ENCODE measurements at places on chromosomes 1 and 21.
A peak's percentile ranks its signal among the peaks of the same experiment; 100 is the strongest.

- no peak for DNase-seq
These were observed 273.4 kb upstream of the BEND5 start for GRCh38 chr1:49050041-49050440.

GRCh38 chr1:207605444-207606361 lies 39.2 kb upstream of the CR1L start:
- no peak for DNase-seq

GRCh38 chr1:151581451-151581850 lies 30.4 kb upstream of the SNX27 start:
- no peak for DNase-seq

- no peak for DNase-seq
These were observed 89.0 kb downstream of the MACF1 start for GRCh38 chr1:39293375-39294070.

GRCh38 chr1:184691719-184692324 lies 62.8 kb downstream of the EDEM3 start:
- DNase-seq = no peak

- no peak for DNase-seq
These were observed 976.5 kb downstream of the ADGRL2 start for GRCh38 chr1:82777240-82777639.

DNA sequence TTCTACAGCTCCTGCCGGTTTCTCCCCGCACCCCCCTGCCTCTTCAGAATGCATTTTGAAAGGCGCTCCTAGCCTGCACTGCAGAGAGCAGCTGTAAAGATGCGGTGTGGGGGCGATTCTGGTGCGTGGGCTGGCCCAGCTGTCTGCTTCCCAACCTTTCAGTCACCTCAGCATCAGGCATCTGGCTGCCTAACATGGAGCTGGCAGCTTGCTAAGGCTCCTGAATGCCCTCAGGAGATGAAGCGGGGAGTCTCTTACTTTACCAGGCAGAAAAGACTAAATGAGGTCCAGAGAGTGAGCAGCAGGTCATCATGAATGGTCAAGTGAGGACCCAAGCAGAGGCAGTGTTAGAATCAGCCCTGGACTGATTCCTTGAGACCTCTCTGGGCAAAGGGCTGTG lies 8.7 kb downstream of the IER5 start:
- DNase-seq = no peak

DNA sequence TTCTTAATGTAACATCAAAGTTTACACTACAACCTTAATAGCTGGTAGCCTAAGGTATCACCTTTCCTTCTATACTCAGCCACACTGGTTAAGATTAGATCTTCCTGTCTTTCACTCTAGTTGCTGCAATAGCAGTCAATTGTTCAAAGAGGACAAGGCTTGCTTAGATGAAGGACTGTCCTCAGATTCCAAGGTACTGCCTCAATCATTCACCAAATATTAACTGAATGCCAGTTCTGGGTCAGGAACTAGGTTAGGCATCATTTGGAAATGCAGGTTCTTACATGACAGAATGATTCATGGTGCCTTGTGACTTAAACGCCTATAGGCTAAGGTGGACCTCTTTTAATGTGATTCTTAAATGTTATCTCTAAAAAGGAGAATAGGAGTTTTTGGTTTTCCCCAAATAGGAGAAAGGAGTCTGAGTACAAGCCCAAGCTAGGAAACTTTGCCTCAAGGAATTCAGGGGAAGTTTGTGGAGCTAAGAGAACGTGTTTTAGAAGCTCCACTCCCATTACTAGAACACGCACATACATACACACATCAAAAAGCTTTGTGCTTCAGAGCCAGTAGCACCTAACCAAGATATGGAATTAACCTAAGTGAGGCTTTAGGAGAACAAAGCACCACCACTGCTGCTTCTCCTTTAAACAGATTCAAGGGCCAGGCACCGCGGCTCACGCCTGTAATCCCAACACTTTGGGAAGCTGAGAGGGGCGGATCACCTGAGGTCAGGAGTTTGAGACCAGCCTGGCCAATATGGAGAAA lies 8.5 kb upstream of the WDR47 start:
- no peak for DNase-seq

DNA sequence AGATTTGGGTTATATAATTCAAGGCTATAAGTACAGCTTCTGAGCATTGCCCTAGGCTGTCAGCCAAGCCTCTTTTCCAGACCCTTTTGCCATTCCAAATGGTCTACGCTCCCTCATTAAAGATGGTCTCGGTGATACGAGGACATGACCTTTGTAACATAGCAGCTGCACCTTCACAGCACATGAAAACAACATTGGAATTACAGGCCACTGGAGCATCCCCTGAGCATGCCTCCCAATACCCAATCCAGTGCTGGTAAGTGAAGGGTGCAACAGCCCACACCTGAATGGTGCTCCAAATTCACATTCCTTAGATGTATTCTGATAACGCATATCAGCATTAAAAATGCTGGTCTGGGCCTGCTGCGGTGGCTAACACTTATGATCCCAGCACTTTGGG lies 20.1 kb upstream of the PTPRF start:
- no peak for DNase-seq

DNA sequence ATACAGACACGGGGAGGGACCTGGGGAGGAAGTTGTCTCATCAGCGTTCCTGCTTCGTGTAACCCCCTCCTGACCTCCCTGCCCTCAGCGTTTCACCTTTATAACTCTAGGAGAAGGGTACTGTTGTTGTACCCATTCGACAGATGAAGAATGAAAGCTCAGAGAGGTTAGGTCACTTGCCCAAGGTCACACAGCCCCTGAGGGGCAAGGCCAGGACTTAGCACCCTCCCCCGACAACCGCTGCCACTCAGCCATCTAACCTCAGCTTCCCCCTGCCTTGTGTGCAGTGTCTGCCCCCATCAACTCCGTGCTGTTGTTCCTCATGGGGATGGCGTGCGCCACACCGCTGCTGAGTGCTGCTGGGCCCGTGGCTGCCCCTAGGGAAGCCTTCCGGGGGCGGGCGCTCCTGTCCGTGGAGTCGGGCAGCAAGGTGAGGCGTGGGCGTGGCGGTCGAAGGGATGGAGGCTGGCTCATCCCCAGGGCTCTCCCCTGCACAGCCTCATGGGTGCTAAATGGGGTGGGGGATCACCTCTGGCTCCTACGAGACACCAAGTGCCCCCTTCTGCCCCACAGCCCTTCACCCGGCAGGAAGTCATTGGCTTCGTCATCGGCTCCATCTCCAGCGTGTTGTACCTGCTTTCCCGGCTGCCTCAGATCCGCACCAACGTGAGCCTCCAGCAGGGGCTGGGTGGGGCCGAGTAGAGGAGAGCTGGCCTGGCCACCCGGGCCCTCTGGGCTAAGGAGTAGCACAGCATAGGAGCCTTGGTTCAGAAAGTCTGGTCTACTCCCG lies 14.0 kb downstream of the SLC66A1 start:
- no peak for DNase-seq

- DNase-seq = no peak
These were observed 34.8 kb downstream of the CDCP2 start for GRCh38 chr1:54117815-54118563.

DNA sequence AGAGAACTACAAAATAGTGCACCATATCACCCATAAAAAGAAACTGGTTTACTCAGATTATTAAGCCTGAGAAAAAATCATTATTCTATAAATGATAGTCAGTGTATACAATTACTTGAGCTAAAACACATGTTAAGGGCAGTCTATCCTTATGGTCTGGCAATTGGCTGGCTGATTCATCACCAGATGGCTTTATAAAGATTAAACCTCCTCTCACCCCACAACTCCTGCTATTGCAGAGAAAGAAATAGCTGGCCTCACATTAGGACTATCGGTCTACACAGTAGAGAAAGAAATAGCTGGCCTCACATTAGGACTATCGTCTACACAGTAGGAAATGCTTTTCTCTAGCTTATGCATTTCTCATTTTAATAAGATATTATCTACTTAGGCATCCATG lies 21.2 kb downstream of the CEP170 start:
- no peak for DNase-seq

GRCh38 chr1:171019971-171020370 lies 70.7 kb upstream of the FMO3 start:
- DNase-seq = no peak

DNA sequence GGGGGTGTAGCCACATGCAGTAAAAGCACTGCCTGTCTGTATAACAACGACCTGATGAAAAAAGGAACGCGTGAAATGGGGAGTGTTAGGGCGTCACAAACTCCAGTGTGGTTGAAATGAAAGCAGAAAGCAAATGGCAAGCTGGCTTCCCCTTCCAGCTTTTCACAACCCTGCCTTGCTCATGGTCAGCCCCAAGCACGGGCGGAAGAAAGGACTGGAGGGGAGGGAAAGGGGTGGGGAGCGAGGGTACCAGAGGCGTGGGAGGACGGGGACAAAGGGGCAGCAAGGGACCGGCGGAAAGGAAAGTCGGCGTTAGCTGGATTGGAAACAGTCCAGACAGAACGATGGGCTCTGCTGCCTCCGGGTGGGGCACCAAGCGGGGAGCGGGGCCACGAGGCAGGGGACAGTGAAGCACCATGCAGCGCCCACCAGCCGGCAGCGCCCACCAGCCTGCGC lies 9.6 kb downstream of the VPS26C start:
- peak; percentile 59 for DNase-seq

DNA sequence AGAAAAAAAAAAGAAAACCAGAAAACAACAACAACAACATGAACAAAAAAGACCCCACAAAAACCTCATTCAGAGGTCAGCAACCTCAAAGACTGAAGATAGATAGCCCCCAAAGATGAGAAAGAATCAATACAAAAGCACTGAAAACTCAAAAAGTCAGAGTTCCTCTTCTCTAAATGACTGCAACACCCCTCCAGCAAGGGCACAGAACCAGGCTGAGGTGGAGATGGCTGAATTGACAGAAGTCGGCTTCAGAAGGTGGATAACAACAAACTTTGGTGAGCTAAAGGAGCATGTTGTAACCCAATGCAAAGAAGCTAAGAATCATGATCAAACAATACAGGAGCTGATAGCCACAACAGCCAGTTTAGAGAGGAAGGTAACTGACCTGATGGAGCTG lies 17.0 kb downstream of the RAB3GAP2 start:
- no peak for DNase-seq

- no peak for DNase-seq
These were observed 85.7 kb downstream of the DYRK1A start for GRCh38 chr21:37452227-37452626.

GRCh38 chr1:180988253-180988752 lies 34.4 kb downstream of the STX6 start:
- no peak for DNase-seq

- DNase-seq = peak; percentile 17
These were observed 1.3 kb upstream of the SYT6 start for GRCh38 chr1:114154963-114155322.

GRCh38 chr1:31485166-31485565 lies 72.2 kb downstream of the SERINC2 start:
- no peak for DNase-seq

GRCh38 chr1:151859891-151860293 lies 6.4 kb upstream of the THEM5 start:
- no peak for DNase-seq

DNA sequence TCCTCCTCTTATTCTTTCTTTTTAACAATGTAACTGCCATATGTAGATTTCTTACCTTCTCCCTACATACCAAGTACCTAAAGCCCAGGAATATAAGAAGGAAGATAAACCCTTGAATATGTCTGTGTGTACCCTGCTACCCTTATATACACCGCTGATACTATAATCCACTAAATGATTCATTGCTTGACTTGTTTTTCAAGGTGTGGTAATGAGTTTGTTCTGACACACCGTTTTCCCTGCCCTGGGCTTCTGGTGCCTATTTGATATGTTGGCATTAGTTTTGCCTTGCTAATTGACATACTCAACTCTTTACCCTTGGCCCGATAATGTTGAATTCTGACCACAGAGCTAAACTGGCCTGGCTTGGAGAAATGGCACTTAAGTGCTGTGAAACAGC lies 64.3 kb downstream of the IL23R start:
- no peak for DNase-seq

GRCh38 chr1:19926296-19927129 lies 3.1 kb upstream of the PLA2G2E start:
- DNase-seq = no peak

- DNase-seq = no peak
These were observed 2.5 kb upstream of the POGK start for GRCh38 chr1:166836733-166837132.

DNA sequence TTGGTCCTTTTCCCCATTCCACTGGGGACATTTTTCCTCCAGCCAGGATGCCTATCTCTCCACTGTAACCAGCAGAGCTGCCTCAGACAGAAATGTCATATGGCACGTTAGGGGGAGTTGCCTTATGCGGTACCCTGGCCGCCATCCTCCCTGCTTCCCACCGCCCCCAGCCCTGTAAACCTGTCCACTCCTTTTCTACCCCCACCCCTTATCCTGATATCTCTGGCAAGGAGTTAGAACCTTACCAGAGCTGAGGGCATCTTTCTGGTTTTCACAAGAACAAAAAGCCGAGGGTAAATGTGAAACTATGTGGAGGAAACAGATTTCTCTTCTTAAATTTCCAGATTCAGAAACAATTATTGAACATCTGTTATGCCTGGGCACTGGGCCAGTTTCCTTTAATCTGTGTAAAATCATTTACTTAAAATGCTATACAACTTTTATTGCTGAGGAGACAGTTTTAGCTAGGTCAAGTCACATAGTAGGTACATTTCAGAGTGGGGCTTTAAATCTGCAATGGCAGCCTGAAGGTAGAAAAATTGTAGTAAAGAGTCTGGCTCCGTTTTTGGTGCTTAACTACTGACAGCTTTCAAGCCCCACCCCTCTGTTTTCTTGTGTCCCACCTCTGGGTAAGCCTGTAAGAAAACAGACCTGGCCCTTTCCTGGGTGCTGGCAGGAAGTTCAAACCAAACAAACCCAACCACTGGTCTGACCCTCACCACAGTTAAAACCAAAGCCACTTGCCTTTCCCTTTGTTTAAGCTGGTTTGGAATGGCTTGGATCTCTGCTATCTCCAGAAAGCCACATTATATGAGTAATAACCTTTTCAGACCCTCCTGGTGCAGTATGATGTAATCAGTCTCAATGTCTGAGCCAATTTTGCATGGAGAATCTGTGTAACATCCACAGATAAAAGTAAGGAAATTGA lies 319.0 kb downstream of the HHAT start:
- DNase-seq = no peak

DNA sequence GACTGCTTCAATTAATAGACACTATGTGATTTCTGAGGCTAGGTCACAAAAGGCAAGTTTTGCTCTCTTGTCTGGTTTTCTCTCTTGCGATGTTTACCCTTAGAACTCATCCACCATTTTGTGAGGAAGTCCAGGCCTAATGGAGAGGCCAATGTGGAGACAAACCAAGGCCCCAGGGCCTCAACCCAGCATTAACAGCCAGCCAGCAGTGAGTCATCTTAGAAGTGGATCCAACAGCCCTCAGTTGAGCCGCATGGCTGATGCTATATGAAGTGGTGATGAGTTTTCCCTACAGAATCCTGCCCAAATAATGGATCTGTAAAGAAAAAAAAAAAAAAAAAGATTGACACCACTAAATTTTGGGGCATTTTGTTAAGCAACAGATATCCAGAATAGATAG lies 95.1 kb downstream of the DNTTIP2 start:
- no peak for DNase-seq

DNA sequence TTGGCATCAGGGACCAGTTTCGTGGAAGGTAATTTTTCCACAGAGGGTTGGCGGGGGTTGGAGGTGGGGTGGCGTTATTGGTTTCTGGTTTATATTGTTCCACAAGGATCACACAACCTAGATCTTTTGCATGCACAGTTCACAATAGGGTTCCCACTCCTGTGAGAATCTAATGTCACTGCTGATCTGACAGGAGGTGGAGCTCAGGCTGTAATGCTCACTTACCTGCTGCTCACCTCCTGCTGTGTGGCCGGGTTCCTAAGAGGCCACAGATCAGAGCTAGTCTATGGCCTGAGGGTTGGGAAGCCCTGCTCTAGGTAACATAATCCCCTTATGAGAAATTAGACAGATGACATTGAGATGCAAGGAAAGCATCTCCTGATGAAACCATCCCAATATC lies 12.6 kb downstream of the GBP5 start:
- peak; percentile 22 for DNase-seq

GRCh38 chr1:46496505-46496904 lies 6.9 kb downstream of the DMBX1 start:
- no peak for DNase-seq

Data from stimulated activated naive CD8-positive, alpha-beta T cell treated with anti-CD3 and anti-CD28 coated beads, Interleukin-15, Interleukin-2, amounts not matched to agents 100 U/mL and 50 U/mL, for 24 hours (primary cell).